ENCODE measurements at places on chromosomes 7 and 10. TPM values are rescaled to one million over a fixed set of nuclear protein-coding genes. Genes with fewer than 3 reads are reported as not detected.

Gene MOGAT3
- polyA plus RNA-seq, result 0.14 TPM

Gene MPP7
- polyA plus RNA-seq, result 8.2 TPM

Gene OR13A1
- 0.08 TPM for polyA plus RNA-seq

Gene ACTL6B
- not detected for polyA plus RNA-seq

Gene AS3MT
- polyA plus RNA-seq, result 18.8 TPM

Gene RELN
- polyA plus RNA-seq, result 23.9 TPM
